Fibroblast of lung (primary cell): ENCODE measurements at places on chromosomes 4 and X.
A peak's percentile ranks its signal among the peaks of the same experiment; 100 is the strongest.

GRCh38 chr4:174717828-174718227, 111.2 kb downstream of the GLRA3 start:
- no peak for DNase-seq

GRCh38 chr4:177391287-177391686, 51.0 kb downstream of the AGA start:
- no peak for DNase-seq

DNA sequence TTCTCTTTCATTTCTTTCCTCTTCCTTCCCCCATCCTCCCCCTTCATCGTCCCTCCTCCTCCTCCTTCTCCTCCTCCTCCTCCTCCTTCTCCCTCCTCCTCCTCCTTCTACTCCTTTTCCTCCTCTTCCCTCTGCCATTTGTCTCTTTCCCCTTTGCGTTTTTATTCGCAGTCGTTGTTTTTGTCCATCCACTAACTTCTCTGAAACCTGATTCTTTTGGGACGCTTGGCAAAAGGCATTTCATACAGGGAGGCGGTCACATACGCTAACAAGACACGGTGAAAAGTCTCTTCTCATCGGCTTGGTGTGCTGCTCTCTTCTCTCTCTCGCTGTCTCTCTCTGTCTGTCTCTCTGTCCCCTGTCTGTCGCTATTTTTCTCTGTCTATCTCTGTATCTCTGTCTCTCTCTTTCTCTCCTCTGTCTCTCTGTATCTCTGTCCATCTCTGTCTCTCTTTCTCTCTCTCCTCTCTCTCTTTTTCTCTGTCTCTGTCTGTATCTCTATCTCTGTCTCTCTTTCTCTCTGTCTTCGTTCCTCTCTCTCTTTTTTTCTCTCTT, 5.4 kb upstream of the SHOX start:
- DNase-seq = no peak

- no peak for DNase-seq
Observed at GRCh38 chrX:37371578-37371991, 22.4 kb downstream of the PRRG1 start.

DNA sequence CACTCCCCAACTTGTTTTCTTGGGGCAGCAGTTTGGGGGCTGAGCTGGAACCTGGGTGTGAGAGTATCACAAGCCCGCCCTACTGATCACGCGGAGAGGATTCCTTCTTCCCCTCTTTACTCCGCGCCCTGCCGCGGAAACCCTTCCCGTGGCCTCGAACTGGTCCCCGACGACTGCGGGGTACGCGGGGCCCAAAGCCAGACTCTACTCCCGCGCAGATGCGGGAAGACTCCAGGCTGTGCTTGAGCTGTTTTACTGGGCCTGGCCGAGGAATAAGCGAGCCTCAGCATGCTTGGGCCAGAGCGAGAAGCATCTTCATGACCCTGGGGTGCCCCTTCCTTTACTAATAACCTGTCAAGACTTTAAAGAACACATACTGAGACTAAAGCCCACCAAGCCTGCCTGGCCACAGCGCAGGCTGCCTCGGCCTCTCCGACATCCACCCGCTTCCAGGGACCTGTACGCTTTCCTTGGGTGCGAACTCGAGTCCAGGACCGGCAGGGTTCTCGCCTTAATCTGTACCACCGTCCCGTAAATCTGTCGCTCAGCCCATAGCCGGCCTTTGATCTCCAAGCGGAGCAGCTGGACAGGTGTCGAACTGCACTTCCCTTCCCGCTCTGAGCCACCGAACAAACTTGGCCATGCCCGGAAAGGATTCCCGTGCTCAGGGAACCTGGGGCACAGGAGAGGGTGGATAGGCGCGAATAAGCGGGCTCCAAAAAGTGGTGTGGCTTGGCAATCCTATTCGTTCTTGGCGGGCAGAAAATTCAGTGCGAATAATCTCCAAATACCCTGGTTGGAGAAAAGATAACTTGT, 55.0 kb upstream of the TMEM33 start:
- no peak for DNase-seq

DNA sequence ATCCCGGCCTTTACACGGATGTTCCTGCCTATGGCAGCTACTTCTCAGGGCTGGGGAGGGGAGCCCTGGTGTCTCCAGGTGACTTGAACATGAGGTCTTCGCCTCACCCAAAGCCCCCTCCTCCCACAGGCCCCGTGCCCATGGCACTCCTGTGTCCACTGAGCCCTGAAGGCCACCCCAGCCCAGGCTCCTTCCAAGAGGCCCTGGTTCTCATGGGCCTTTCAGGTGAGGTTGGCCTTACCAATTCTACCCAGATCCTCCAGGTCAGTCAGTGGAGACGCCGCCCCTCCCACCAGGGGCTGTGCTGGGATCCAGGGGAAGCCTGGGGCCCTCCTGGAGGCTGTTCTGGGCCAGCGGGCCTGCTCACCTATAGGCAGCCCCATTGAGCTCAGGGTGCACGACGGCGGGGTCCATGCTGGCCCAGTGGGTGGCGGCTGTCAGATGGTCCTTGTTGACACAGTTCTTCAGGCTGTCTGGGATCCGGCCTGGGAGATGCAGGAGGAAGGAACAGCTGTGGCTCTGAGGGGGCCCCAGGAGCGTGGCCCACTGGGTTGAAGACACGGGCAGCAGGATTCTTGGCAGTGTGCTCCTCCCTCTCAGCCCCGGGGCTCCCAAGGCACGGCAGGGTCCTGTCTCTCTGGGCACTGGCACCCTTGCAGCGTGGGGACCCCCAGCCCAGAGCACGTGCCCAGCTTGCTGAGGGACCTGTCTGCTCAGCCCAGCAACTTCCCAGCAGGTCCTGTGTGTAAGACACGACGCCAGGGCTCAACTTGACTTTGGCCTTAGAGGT, 36.2 kb downstream of the CTBP1 start:
- no peak for DNase-seq

DNA sequence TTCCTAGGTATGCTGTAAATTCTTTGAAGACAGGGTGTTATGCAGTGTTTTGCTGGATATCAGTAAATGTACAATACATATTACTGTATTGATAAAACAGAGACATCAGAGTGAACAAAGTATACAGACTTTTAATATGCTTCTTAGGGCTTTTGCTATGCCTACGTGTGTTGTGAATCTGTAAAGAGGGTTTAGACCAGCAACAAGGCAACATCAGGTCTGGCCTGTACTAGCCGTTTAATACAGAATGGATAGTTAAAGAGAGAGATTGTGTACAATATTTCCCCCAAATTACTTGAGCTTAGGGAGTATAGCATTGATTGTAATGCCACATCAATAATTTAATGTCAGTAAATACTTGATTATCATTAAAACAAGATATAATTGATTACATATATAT, 75.2 kb downstream of the PAQR3 start:
- no peak for DNase-seq

GRCh38 chr4:25370242-25370641, 6.8 kb upstream of the ANAPC4 start:
- no peak for DNase-seq

DNA sequence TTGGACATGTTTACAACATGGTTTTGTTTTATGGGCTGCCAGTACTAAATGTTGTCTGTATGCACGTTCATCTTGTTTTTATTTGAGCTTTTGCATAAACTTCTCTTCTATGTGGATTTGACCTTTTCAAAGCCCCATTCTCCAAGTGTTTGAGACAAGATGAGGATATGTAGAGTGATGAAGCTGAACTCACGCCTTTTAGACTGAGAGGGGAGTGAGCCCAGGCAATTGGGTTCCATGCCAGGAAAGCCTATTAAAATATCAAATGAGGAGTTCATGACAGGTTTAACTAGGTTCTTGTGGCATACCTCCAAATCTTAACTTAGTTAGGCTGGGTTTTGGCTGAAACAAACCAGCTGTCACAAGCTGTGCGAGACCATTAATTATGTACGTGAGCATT, 170.4 kb upstream of the LDB2 start:
- peak; percentile 87 for DNase-seq

- DNase-seq = no peak
Observed at GRCh38 chr4:175424111-175424510, 388.0 kb downstream of the GPM6A start.

- no peak for DNase-seq
Observed at GRCh38 chr4:81891005-81891996, 419.6 kb upstream of the RASGEF1B start.

DNA sequence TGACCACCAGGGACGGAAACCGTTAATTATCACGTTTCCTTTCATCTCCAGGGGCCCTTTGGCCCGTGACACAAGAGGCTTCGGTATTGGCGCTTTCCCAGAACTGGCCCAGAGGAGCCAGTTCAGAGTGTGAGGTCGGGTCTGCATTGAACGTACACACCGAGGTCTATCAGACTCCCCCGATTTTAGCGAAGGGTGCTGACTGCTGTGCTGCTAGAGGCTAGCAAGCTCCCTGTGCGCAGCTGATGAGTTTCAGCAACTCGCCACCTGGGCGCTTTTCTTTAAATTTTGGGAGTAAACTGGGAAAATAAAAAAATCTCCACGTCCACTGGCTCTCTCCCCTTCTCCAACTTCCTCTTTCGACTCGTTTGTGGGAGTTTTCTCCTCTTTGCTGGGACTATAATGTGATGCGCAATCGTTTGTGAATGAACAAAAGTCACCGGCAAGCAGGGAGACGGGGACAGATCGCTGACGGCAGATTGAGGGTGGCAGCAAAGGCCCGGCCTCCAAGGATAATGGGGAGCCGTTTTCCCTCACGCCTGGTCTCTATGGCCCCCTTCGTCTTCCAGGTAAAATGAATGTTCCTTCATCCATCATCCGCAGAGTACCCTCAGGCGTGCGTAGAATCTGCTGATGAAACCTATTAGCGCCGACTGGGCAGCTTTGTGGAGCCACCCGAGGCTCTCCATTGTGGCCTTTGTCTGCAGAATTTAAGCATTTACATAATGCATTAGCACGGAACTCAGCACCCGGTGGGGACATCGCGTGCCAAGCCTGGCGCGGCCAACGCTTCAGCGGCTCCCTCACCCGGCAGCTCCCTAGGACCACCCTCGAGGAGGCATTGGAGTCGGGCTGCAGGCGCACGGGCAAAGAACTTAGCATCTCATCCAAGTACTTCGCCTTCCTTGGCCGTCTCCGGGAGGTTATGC, 1.6 kb upstream of the LRAT start:
- peak; percentile 19 for DNase-seq

DNA sequence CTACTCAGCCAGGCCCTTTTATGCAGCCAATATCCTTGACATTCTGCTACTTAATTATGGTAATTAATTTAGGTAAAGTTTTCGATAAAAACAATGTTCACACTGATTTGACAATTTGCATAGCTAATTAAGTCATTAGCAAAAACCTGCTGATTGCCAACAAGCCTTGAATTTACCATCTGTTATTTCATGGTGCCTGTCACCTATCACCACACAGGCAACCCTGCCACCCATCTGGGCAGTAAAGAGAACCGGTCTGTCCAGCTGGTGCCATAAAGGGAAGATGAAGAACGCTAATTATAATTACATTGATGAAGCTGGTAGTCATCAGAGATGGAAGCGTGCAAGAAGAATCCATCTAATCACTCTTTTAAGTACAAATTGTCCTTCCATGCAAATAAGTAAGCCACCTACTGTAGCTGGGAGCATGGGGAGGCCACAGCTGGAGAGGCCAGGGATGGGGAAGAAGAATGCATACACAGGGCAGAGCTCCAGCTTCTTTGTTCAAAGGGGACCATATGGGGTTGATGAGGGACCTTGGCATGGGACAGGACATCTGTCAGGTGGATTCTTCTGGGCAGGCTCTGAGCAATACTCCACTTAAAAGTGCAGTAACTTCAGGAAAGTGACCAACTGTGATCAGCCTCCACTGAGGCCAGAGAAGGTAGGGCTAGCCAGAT, 277.3 kb upstream of the TAPT1 start:
- no peak for DNase-seq

- DNase-seq = no peak
Observed at GRCh38 chr4:74471264-74471663, 26.3 kb downstream of the AREG start.
